ENCODE measurements at places on chromosomes 12 and 14. TPM values are rescaled to one million over a fixed set of nuclear protein-coding genes. Genes with fewer than 3 reads are reported as not detected.

- no peaks in the 10 kb centered on the region for H3K36me3 ChIP-seq
- no peak overlapping the region for H3K27ac ChIP-seq
- H3K4me1 ChIP-seq, result no peaks in the 10 kb centered on the region
- no peak overlapping the region for H3K4me3 ChIP-seq
These were observed 121.7 kb upstream of the CNOT2 start for GRCh38 chr12:70121562-70121961.

- H3K4me3 ChIP-seq, result no peak overlapping the region
- DNase-seq, result no peak
- no peaks in the 10 kb centered on the region for H3K27me3 ChIP-seq
- H3K27ac ChIP-seq, result no peak overlapping the region
- H3K36me3 ChIP-seq, result no peaks in the 10 kb centered on the region
These were observed 15.1 kb upstream of the GRIP1 start for GRCh38 chr12:66693901-66694513.

DNA sequence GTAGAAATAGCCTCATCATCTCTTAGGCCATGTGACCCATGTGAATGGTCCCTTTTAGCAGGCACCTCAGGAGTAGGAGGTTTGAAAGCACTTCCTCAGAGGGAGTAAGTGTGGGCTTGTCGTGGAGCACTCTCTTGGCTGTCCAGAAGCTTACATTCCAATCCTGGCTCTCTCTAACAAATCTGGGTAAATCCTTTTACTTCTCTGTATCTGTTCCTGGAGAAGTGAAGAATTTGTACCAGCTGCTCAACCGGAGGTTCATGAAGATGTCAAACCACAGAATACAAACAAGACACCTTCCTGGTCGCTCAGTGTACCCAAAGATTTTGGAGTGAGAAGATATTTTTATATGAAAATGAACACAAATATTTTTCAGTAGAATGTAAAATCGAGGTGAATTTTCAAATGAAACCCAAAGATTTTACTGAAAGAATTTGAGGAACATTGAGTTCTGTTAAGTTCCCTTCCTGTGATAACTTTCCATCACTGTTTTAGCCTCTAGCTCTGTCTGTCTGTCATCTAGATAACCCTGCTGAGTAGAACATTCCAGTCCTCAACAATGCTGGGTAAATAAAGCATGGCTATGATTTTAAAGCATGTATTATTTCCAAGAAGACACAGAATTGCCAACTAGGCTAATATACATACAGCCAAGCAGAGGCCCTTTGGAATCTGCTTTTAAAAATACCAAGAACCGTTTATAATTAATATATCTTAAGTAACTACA lies 263.9 kb upstream of the RGS6 start:
- no peaks in the 10 kb centered on the region for H3K27me3 ChIP-seq
- DNase-seq, result no peak
- no peak overlapping the region for H3K27ac ChIP-seq
- no peak overlapping the region for H3K4me3 ChIP-seq
- H3K4me1 ChIP-seq, result no peaks in the 10 kb centered on the region
- peaks cover 3% of the 10 kb centered on the region for H3K36me3 ChIP-seq

GRCh38 chr12:58528271-58528670 lies 392.0 kb downstream of the LRIG3 start:
- no peaks in the 10 kb centered on the region for H3K4me1 ChIP-seq
- H3K27me3 ChIP-seq, result no peaks in the 10 kb centered on the region
- H3K27ac ChIP-seq, result no peak overlapping the region
- H3K36me3 ChIP-seq, result no peaks in the 10 kb centered on the region
- H3K4me3 ChIP-seq, result no peak overlapping the region
- DNase-seq, result no peak

- no peak overlapping the region for H3K27ac ChIP-seq
- H3K4me3 ChIP-seq, result no peak overlapping the region
- no peaks in the 10 kb centered on the region for H3K4me1 ChIP-seq
- H3K36me3 ChIP-seq, result no peaks in the 10 kb centered on the region
- no peaks in the 10 kb centered on the region for H3K27me3 ChIP-seq
- no peak for DNase-seq
These were observed 204.7 kb upstream of the PELI2 start for GRCh38 chr14:55913324-55914025.

DNA sequence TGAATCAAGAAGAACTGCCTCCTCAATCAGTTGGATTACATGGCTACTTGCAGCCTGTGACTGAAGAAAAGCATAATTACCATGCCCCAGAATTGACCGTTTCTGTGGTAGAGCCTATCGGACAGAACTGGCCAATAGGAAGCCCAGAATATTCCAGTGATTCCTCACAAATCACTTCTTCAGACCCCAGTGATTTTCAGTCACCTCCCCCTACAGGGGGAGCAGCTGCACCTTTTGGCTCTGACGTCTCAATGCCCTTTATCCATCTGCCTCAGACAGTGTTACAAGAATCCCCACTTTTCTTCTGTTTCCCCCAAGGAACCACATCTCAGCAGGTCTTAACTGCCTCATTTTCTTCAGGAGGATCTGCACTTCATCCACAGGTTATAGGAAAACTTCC lies 80.8 kb downstream of the RAD52 start:
- peaks cover 33% of the 10 kb centered on the region for H3K36me3 ChIP-seq
- peaks cover 2% of the 10 kb centered on the region for H3K4me1 ChIP-seq
- no peak overlapping the region for H3K27ac ChIP-seq
- no peaks in the 10 kb centered on the region for H3K27me3 ChIP-seq

DNA sequence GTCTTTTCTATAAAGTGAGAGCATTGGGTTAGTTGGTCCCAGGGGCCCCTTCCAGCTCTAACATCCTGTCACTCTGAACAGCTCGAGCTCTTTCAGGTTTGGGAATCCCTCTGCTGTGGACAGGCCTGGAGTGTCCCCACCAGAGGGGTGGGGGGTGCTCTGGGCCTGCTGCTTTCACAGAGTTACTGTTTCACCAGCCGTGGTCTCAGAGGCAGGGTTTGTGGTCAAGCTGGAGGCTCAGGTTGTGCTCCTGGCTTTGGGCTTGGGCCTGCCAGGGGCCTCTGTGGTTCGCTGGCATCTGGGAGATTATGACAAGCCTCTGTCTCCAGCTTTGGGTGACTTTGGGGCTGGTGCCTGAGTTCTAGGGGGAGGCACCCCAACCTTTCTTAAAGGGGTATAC lies 59.6 kb downstream of the FBXL14 start:
- no peak overlapping the region for H3K4me3 ChIP-seq
- no peaks in the 10 kb centered on the region for H3K4me1 ChIP-seq
- H3K27ac ChIP-seq, result no peak overlapping the region
- no peaks in the 10 kb centered on the region for H3K36me3 ChIP-seq
- no peak for DNase-seq

GRCh38 chr12:21715386-21715785 lies 57.7 kb upstream of the LDHB start:
- no peaks in the 10 kb centered on the region for H3K36me3 ChIP-seq
- H3K27ac ChIP-seq, result no peak overlapping the region
- H3K4me3 ChIP-seq, result no peak overlapping the region
- H3K4me1 ChIP-seq, result no peaks in the 10 kb centered on the region

DNA sequence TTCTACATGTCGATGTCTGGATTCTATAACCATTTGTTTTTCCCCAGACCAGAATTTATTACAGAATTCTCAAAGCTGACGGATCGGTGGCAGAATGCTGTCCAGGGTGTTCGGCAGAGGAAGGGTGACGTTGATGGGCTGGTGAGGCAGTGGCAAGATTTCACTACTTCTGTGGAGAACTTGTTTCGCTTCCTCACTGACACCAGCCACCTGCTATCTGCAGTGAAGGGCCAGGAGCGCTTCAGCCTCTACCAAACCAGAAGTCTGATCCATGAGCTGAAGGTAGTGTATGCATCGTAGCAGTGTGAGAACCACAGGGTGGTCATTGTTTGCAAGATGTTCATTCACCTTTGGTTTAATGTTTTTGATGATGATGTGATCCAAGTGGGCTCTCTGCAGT lies 124.0 kb downstream of the ESR2 start:
- H3K36me3 ChIP-seq, result peaks cover 82% of the 10 kb centered on the region
- no peak overlapping the region for H3K4me3 ChIP-seq
- H3K27ac ChIP-seq, result no peak overlapping the region
- no peaks in the 10 kb centered on the region for H3K27me3 ChIP-seq
- no peak for DNase-seq
- no peaks in the 10 kb centered on the region for H3K4me1 ChIP-seq

DNA sequence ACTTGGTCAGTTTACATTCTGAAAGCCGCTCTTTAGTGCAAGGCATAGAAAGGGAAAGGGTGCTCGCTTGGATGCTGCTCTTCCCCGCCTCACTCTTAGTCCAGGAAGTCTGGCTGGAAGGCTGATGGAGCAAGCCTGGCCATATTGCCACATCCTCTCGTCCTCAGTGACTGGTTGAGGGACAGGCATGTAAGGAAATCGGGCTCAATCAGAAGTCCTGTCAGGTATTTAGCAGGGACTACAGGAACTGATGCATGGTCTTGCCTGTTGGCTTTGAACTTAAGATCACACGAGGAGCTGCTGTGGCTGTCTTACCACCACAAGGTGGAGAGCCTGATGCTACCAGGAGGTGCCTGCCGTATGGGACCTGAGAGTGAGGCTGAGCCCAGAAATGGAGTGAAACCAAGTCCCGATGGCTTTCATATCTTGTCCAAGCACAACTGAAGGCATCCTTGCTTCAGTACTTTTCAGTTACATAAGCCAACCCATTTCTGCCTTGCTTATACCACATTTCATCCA lies 10.7 kb upstream of the C12orf75 start:
- H3K27me3 ChIP-seq, result no peaks in the 10 kb centered on the region
- DNase-seq, result no peak
- H3K4me1 ChIP-seq, result peaks cover 9% of the 10 kb centered on the region
- H3K36me3 ChIP-seq, result no peaks in the 10 kb centered on the region
- H3K27ac ChIP-seq, result no peak overlapping the region

DNA sequence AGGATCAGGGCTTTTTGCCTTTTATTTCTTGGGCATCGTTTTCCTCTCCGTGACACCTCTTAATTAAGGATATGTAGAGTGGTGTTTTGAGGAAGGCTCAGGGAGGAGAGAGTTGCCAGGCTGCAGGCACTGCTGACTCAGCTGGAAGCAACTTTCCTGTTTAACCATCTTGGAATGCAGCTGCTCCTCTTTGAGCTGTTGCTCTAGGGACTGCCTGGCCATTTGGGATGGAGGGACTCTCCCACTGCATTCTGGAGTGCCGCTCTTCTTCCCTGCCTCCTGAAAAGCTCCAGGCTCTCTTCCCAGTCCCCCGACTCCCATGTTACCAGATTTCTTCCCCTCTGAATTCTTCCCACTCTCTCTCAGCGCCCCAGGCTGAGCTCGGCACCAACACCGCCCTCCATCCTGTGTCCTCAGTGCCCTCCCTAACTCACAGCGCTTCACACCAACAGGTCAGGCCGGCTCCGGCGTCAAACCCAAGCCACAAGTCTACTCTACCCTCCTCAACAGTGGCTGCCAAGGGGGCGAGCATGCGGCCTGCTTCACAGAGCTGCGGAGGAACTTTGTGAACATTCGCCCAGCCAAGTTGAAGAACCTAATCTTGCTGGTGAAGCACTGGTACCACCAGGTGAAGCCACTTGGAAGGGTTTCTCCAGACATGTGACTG lies 5.9 kb downstream of the OAS3 start:
- peaks cover 2% of the 10 kb centered on the region for H3K4me1 ChIP-seq
- H3K27ac ChIP-seq, result no peak overlapping the region
- H3K27me3 ChIP-seq, result no peaks in the 10 kb centered on the region

DNA sequence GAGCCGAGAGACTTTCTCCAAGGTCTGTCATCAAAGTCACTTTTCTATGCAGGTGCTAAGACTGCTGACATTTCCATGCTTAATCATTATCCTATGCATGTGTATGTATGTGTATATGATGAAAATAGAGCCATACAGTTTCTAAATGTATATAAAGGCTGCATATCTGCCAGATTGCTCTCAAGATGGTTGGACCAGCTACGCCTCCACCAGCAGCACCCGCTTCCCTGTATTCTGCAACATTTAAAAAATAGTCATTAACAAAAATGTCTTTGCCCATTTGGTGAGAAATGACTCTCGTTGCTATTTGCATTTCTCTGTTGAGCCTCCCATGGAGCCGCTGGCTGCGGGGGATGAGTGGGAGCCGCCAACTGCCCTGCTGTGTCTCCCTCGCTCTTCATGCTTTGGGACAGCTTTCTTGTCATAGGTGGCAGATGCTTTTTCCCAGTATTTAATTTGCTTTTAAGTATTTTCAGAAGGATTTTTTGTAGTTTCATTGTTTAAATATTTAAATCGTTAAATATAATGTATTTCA lies 54.7 kb downstream of the DYNC1H1 start:
- H3K4me3 ChIP-seq, result no peak overlapping the region
- no peak for DNase-seq
- peaks cover 86% of the 10 kb centered on the region for H3K36me3 ChIP-seq
- no peak overlapping the region for H3K27ac ChIP-seq
- no peaks in the 10 kb centered on the region for H3K4me1 ChIP-seq

Gene HOXC4
- not detected for total RNA-seq

Gene KANSL2
- total RNA-seq, result 23.0 TPM

Gene MRPL52
- total RNA-seq, result 9.1 TPM

Gene STON2
- 11.9 TPM for total RNA-seq

Gene HOXC12
- not detected for total RNA-seq

Gene RTL1
- total RNA-seq, result not detected
